Stimulated activated memory B cell treated with anti-CD40 and anti-IgM and Interleukin-4, amounts not matched to agents 10 μg/mL and 1 μg/mL and 100 μg/mL, for 72 hours (primary cell): ENCODE measurements at places on chromosomes 2 and 18.

- ATAC-seq, result no peak
Observed at GRCh38 chr18:27577752-27578151, 392.6 kb upstream of the CHST9 start.

DNA sequence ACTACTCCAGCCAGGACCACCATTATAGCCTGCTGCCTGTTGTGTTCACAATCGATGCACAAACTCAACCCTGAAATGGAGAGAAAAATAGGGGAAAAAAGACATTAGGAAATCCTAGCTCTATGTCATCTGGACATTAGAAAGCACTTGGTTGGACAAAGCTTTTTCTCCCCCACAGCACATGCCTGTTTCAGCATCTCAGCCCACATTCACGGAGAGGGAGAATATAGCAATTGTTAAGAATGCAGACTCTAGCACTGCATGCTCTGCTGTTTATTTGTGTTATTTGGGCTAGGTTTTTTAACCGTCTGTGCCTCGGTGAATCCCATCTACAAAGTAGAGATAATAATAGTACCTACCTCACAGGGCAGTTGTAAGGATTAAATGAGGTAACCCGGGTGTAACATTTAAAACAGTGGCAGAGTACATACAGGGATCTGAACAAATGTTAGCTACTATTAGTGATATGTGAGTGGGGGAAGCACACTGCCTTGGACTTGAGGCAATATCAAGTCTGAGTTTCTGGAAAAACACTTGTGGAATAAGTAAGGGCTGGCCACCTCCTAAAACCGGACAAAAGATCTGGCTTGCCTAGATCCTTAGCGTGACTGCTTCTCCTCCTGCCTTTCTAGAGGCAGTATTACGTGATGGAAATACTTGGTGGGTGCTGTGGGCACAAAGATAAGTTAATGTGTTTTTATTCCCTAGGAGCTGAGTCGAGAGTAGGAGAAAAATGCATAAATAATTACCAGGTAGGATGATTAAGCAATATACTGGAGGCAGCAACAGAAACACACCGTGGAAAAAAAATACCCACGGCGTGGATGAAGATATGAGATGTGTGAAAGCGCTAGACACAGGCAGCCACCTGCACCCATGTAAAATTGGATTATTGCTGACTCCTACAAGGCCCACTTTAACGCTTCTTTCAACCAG, 1.0 kb upstream of the PPP1CB start:
- ATAC-seq, result no peak

- ATAC-seq, result no peak
Observed at GRCh38 chr2:235330775-235331451, 162.9 kb upstream of the AGAP1 start.

DNA sequence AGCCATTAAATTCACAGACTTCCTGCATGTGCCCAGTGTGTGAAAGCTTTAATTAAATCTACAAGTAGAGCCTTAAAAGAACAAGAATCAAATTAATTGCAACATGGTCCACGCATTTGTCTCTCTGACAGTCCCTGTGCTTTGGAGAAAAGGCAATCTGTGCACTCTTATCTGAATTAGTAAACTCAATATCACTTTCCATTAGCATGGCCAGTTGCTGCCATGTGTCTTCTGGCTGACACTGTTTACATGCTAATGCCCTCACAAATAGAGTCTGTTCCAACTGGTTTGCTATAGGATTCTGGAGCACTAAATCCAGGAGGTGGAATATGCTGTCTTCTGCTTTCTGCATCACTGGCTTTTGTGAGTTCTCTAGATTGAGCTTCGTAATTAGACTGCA, 434.5 kb upstream of the RAB12 start:
- ATAC-seq, result no peak

DNA sequence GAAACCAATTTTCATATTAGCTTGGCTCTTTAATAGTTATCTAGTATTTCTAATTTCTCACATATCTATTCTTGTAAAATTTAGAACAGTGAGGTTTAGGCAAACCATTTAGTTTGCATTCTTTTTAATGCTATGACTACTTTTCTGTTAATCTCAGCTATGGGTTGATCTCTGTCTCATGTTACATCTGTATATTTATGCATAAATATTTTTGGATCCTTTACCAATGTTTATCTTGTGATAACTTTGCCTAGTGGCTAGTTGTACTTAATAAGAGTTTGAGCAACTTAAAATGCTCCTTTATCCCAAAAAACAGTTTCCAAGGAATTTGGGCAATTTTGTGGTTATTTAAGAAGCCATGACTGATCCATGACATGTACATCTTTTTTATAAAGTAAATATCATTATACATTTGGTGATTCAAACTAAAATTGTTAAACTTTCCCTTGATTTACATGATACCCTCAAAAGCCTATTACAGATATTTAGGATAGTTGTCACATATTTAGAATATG, 86.3 kb downstream of the R3HDM1 start:
- ATAC-seq, result no peak

DNA sequence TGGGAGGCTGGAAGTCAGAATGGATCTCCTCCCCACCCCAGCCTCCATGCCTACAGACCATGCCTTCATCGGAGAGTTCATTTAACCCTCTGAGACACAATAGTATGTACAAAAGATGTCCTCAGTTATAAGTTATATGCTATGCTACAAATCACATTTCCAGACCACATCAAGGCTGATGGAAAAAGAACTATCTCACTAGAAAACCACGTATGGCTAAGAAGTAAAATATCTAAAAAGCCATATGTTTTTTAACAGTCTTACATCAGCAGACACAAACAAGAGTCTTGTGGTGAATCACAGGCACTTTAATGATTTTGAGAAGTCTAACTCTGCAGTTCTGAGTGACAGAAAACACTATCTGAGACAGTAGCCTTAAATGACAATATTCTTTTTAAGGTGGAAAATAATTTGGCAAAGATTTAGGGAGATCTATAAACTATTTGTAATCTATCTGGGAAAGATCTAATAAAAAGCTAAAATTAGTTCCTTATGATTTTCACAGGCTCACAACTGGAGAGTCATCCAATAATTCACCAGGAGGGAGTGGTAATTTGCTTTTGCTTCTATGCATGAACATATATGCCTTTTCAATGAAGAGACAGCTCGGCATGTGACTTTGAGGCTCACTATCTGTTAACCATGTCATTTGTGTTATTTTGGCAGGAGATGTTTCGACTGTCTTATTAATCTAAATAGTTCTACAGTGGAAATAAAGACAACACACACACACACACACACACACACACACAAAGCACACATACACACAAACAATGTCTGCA, 197.5 kb downstream of the IRS1 start:
- no peak for ATAC-seq

DNA sequence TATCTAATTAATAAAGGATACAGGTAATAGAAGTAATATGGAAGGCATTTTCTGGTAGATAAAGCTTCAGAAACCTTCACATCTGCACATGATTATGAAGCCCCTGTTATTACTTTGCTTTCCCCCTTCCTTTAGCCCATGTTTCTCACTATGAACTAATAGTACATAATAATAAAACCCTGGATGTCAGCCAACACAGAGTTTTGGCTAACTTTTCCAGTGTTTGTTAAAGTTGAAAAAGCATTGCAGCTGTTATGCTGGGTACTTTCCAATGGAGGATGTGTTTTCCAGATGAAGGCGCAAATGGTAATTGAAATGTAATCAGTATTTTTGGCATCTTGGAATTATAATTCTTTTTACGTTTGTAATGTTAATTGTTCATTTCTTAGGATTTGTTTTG, 43.5 kb downstream of the SPTBN1 start:
- no peak for ATAC-seq

- no peak for ATAC-seq
Observed at GRCh38 chr2:45442026-45442425, 169.0 kb downstream of the SRBD1 start.

GRCh38 chr2:160220545-160221009, 20.5 kb upstream of the ITGB6 start:
- ATAC-seq, result no peak

DNA sequence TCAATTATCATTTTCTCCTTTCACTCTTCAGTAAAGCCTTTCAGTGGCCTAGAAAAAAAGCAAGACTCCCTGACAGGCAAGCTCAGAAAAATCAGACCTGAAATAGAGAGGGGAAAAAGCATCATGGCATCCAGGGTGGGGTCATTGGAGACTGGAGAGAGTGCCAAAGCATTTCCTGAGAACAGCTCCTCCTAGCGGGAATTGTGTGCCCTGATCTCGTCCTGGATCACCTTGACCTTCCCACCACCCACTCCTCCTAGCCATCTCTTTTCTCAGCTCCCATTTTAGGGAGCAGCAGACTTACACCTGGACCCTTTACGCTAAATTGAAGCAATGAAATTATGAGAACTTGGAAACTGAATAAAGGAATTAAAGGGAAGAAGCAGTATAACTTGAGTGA, 176.6 kb downstream of the VWC2L start:
- ATAC-seq, result no peak

GRCh38 chr2:5370158-5370557, 322.0 kb upstream of the SOX11 start:
- no peak for ATAC-seq

DNA sequence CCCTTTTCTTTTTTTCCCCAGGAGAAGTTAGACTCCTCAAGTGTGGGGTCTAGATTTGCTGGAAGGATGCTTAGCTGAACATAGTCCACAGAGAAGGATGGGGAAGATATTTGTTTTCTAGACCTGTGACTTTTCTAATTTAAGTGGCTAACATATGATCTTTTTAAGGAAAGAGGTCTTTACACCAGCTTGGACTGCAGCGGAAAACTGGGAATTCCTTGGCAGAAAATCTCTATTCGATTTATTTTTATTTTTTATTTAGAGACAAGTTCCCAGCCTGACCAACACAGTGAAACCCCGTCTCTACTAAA, 148.4 kb downstream of the MYCN start:
- ATAC-seq, result no peak

GRCh38 chr18:55593888-55594287, 5.9 kb upstream of the TCF4 start:
- ATAC-seq, result no peak

DNA sequence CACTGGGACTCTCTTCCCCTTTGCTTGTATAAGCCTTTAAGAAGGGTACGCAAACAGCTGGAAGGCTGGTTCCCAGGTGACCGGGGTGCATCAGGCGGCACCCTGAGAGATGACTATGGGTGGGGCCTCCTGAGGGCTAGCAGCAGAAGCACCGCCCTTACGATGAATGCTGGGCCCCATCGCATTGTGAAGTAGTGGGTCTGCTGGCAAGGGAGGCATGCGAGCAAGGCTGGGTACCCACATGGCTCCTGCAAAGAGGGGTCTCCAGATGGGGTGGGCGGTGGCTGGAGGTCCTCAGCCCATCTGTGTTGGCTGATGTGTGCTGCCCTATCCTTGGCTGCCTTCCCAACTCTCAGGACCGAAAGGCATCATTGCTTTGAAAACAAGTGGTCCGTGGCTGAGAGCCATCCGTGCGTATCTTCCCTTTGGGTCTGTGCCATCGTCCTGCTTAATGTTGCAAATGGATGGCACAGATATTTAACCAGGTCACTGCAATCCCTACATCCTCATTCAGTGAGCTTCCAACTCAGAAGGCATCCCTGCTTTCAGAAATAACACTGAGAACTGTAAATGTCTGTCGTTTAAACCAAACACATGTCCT, 83.5 kb upstream of the GPC1 start:
- ATAC-seq, result no peak

DNA sequence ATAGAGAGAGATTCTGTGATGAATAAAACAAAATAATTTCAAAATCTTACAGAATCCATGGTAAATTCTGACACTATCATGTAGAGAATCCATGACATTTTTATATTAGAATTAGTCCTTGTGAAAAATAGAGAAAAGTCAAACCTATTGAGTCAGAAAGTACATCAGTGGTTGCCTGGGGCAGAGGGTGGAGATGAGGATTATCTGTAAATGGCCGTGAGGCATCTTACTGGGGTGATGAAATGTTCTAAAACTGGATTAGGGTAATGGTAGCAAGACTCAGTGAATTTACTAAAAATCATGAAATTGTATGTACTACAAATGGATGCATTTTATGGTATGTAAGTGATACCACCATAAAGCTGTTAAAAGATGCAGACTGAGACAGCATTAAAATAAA, 323.1 kb downstream of the SLC8A1 start:
- no peak for ATAC-seq

DNA sequence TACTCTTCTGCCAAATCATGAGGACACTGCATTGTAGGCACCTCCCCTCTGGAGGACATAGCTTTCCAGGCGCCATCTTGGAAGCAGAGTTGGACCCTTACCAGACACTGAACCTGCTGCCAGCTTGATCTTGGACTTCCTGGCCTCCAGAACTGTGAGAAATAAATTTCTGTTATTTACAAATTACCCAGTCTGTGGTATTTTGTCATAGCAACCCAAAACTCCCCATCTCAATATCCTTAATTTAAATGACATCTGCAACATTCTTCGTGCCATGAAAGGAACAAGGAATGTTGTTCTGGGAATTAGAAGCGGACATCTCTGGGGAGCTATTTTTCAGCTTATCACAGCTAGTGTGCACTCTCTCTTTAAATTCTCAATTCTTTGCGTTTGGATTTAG, 57.4 kb upstream of the CHRNA1 start:
- ATAC-seq, result no peak

GRCh38 chr2:2709431-2709770, 378.3 kb upstream of the MYT1L start:
- no peak for ATAC-seq

- ATAC-seq, result no peak
Observed at GRCh38 chr2:169386722-169387121, 24.4 kb upstream of the LRP2 start.

GRCh38 chr2:36490749-36491148, 107.2 kb downstream of the FEZ2 start:
- no peak for ATAC-seq

- no peak for ATAC-seq
Observed at GRCh38 chr2:236794176-236794957, 224.7 kb downstream of the ACKR3 start.

GRCh38 chr2:33136566-33136965, 189.8 kb downstream of the LTBP1 start:
- ATAC-seq, result no peak

- ATAC-seq, result no peak
Observed at GRCh38 chr2:196971574-196972279, 45.2 kb upstream of the PGAP1 start.

- ATAC-seq, result no peak
Observed at GRCh38 chr2:104523921-104524320, 330.0 kb upstream of the POU3F3 start.

DNA sequence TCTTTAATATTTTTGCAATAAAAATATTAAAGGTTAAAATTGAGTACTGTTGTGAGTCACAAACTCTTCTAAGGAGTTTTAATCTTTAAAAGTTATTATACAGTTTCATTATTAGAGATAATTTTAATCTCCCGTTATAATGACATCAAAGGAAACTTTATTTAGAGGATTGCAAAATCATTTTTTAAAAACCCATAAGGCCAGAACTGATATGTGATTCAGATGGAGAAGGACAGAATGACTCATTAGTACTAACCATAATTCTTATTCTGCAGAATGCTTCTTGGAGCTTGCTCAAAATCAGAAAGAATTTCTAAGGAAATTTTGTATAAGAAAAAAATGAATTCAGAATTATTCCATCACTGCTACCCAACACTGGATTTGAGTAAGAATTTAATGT, 12.5 kb upstream of the HNRNPLL start:
- no peak for ATAC-seq
